Femur (tissue), 1 donor: ENCODE measurements at places on chromosomes 1 and 21.

GRCh38 chr1:113534130-113534817, 144.0 kb downstream of the MAGI3 start:
- DNase-seq, result no peak

- DNase-seq, result no peak
Measured at GRCh38 chr1:230682882-230683610, 30.9 kb downstream of the AGT start.

GRCh38 chr1:230140221-230141020, 73.4 kb downstream of the GALNT2 start:
- peak; percentile 68 for DNase-seq

DNA sequence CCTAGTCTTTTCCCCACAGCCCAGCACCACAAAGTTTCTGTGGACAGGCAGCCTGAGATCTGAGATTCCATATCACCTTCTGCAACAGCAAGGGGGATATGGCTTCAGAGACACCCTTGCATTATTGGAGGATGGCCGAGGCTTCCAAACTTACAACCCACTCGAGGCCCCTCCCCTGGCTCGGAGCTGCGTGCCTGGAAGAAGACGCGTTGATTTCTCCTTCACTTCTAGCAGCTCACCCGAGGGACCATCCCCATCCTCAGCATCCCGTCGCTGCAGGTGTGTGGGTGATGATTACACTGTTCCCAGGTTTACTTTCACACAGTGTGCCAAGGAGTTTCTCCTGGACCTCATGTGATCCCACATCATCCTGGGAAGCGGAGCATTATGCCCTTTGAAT, 277.9 kb downstream of the MATN1 start:
- DNase-seq, result no peak

DNA sequence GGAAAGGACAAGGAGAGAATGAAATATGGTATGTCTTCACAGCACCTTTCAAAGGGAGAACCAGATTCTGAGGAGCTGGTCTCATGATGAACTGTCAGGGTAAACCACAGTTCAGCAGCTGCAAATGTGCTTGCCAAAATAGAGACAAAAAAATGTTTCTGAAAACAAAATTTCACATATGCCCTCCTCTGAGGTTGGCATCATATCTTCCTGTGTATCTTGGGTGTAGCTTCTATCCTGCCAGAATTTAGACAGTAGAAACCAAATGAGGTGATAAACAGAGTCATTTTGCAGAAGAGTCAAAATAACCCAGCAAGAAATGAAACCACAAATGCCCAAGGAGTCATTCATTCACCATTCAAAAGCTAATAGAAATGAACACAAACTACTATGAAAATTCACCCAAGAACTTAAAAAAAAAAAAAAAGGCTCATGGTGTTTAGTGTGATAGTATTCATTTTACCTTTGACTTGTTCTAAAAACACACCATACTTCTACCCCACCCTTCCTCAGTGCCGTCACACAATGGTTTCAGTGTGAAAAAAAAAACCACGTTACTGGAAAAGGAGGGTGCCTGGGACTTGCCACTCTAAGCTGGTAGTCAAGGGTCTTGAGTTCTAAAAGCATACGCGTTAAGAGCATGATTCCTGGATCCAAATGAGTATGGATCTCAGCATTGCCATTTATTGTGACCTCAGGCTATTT, 18.5 kb downstream of the SELL start:
- DNase-seq, result no peak
